ENCODE measurements at places on chromosomes 11 and 22.

GRCh38 chr11:61679296-61679695 is 895 bp upstream of the DAGLA start:
- no peak for DNase-seq

GRCh38 chr22:22745225-22746060 is 101.0 kb downstream of the GGTLC2 start:
- DNase-seq, result no peak

GRCh38 chr11:88439356-88439755 is 101.8 kb upstream of the CTSC start:
- no peak for DNase-seq

GRCh38 chr11:94423507-94423906 is 22.3 kb upstream of the GPR83 start:
- DNase-seq, result no peak

- no peak for DNase-seq
These were observed 3.2 kb upstream of the CST6 start for GRCh38 chr11:66008468-66009101.

GRCh38 chr11:126284829-126285228 is 1.9 kb downstream of the TIRAP start:
- no peak for DNase-seq

GRCh38 chr22:46584081-46584921 is 35.9 kb upstream of the GRAMD4 start:
- no peak for DNase-seq

- peak; percentile 40 for DNase-seq
These were observed 1.8 kb downstream of the EWSR1 start for GRCh38 chr22:29269731-29270474.

DNA sequence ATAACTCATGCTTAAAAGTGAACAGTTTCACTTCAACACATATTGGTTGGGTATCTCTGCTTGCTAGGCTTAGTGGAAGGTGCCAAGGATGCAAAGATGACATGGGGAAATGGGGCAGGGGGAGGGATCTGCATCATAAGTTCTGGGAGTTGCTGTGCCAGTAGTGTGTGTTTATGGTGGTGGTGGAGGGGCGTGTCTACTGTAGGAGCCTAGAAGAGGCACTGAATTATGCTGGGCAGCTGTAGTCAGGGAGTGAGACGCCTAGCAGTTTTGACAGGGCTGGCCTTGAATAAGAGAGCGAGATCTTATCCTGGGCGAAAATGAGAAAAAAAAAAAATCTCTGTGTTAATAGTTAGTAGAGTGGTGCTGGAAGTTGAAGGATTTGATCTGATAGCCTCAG is 3.0 kb downstream of the ELMOD1 start:
- DNase-seq, result no peak

GRCh38 chr22:39097098-39098020 is at the start of gene APOBEC3H:
Gene APOBEC3H (plus strand): TSS chr22:39097244. CDS start chr22:39100279, 3,035 bp downstream.
- DNase-seq, result no peak

GRCh38 chr11:70575396-70576060 is 177.2 kb downstream of the CTTN start:
- no peak for DNase-seq

DNA sequence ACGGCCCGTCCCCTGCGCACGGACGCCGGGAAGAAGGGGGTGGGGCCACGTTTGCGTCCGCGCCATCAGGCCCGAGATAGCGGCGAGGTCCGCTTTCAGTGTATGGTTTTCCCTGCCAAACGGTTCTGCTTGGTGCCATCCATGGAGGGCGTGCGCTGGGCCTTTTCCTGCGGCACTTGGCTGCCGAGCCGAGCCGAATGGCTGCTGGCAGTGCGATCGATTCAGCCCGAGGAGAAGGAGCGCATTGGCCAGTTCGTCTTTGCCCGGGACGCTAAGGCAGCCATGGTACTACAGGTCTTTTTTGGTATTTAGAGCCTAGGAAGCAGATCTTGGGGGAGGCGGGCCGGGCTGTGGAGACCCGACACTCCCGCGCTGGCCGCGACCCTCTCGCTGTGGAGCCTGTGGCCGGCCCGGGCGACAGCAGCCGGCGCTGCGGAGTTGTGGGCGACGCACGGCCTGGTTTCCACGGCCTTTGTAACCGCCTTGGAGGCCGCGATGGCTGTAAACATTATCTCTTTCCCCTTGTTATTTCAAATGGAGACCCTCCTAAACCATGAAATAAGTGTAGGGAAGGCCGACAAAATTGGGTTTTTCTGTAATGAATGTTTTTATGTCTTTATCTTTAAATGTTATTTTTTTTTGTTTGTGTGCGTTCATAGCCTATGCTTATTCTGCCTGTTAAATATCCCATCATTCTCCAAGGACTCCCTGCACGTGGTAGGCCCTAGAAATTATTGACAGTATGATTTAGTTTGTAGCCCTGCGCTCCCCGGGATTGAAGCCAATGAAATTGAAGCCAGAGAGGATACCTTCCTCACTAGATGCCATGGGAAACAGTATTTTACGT is at the start of gene AASDHPPT:
AASDHPPT (plus strand) TSS at position 54 of the 847 bp plus-strand sequence; CDS start at position 103, 49 bp downstream.
- no peak for DNase-seq

- DNase-seq, result no peak
These were observed 3.6 kb upstream of the VWCE start for GRCh38 chr11:61298663-61299244.

GRCh38 chr11:74116719-74117118 is 54.1 kb downstream of the C2CD3 start:
- no peak for DNase-seq

GRCh38 chr11:122696662-122697061 is 41.1 kb downstream of the UBASH3B start:
- no peak for DNase-seq

- no peak for DNase-seq
These were observed 311.0 kb downstream of the BUD13 start for GRCh38 chr11:116461789-116462188.

DNA sequence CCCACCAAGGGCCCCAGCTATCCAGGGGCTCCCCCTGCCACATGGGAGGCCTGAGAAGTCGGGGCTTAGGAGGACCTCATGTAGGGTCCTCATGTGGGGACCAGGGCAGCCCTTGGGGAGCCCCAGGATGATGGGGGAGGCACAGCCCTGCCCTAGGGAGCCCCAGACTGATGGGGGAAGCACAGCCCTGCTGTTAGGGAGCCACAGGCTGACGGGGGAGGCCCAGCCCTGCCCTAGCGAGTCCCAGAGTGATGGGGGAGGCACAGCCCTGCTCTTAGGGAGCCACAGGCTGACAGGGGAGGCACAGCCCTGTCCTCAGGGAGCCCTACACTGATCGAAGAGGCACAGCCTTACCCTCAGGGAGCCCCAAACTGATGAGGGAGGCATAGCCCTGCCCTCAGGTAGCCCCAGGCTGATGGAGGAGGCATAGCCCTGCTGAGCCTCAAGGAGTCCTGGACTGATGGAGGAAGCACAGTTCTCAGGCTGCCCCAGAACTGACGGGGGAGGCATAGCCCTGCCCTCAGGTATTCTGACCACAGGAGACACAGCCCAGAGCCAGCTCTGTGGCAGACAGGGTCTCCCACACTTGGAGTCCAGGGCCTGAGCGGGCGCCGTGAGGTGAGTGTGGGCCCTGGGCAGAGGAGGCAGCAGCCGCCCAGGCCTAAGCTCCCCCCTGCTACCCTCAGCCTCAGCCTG is 10.8 kb downstream of the PRR33 start:
- DNase-seq, result no peak

DNA sequence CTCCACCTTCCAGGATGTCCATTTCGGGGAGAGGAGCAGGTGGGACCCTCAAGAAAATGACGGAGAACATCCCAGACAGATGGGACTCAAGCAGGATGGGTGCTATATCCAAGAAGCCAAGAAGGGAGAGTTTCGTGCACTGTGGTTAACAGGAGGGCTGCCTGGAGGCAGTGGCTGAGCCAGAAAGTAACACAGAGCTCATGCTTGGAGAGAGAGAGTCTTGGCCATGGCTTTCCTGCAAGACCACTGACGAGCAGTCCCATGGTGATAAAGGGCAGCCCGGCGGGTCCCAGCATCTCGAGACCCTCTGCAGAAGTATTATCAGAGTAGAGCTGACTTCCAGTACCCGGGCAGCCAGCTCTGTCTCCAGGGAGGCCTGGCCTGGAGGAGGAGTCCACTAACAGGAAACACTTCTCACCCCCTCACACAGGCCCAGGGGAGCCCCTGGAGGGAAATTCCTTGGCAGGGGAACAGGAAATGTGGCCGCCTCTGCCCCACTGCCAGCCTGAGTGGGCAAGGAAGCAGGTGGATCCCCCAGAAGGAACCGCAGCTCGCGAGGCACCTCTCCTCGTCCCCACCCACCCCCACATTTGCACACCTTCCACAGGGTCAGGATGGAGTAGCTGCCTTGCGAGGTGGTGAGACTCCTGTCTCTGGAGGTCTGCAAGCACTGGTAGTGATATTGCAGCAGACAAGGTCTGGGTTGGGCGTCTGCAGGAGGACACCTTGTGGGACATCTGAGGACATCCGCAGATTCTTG is 32.2 kb downstream of the CYTH4 start:
- DNase-seq, result no peak

GRCh38 chr22:30943368-30943767 is 25.2 kb downstream of the MORC2 start:
- peak; percentile 11 for DNase-seq

DNA sequence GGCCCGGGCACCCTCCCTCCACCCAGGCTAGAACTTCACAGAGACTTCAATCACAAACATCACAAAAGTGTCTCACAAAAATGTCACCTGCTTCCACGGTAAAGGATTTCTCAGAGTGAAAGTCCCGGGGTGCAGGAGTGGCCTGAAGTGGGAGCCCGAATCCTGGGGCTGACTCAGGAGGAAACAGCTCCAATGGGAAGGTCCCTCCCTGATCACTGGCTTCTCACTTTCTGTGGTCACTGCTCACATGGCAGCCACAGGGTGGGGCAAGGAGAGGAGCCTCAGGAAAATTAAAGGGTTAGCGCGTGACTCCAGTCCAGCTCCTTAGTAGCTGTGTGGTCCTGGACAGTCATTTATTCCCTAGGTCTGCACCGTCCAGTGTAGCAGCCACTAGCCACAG is 564.5 kb upstream of the B3GAT1 start:
- DNase-seq, result no peak

- DNase-seq, result peak; percentile 73
These were observed 116.6 kb upstream of the OR4B1 start for GRCh38 chr11:48099916-48100446.

DNA sequence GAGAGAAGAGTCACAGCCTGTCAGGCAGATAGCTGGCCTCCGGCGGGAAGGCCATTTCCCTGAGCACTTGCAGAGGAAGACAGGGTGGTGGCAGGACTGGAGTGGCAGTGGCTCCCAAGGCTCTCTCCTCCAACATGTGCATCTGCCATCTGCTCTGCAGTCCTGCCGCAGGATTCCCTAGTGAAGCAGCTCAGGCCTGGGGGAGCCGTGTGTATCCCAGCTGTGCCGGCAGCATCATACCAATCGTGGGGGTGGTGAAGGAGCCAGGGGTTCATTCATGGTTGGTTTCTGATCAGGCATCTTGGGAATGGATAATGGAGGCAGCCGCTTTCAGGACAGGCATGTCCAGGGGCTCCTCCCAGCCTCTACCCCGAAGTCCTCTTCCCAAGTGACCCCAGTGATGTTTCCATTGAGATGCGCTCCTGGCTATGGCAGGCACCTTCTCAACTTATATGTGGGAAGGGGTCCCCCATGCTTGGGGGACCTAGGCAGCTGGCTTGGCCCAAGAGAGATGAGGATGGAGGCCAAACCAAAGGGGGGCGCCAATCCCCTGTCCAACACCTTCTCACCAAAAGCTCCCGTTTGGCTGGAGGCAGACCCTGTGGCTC is 6.1 kb downstream of the TAGLN start:
- DNase-seq, result no peak

- no peak for DNase-seq
These were observed 5.7 kb upstream of the PLET1 start for GRCh38 chr11:112266410-112266778.

GRCh38 chr11:104979839-104980238 is 11.5 kb upstream of the CASP4 start:
- DNase-seq, result no peak

- peak; percentile 3 for DNase-seq
These were observed 16.1 kb downstream of the COMMD9 start for GRCh38 chr11:36273110-36273509.

GRCh38 chr11:90532125-90532524 is 309.3 kb upstream of the CHORDC1 start:
- no peak for DNase-seq

DNA sequence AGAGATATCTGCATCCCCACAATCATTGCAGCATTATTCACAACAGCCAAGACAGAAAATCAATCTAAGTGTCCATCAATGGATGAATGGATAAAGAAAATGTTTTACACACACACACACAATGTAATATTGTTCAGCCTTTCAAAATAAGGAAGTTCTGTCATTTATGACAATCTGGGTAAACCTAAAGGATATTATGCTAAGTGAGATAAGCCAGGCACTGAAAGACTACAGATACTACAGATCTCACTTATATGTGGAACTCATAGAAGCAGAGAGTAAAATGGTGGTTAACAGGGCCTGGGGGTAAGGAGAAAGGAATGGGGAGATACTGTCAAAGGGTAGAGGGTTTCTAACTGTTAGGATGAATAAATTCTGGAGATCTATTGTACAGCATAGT is 36.0 kb upstream of the EED start:
- DNase-seq, result no peak

DNA sequence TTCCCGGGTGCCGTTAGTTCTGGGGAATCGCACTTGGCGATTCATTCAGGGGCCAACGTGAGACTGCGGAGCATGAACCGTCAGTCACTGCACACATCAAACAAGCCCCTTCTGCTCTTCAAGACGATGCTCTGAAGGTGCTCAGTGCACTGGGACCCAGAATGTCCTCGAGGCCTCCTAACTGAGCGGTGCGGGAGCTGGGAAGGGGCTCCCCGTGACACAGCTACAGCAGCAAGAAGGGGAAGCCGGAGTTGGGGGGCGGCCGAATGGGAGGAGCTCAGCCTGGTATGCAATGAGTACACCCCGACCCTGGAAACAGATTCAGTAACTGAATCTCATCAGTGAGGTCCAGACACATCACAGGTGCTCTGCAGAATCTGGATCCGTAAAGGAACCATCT is 150.8 kb downstream of the SHANK2 start:
- no peak for DNase-seq

GRCh38 chr11:111942829-111943228 is 5.7 kb downstream of the DIXDC1 start:
- DNase-seq, result peak; percentile 4

- no peak for DNase-seq
These were observed 526.6 kb downstream of the MN1 start for GRCh38 chr22:27274770-27275449.

All from osteocyte (in vitro differentiated cells).